ENCODE measurements at places on chromosomes 13 and 19.
A peak's percentile ranks its signal among the peaks of the same experiment; 100 is the strongest.

DNA sequence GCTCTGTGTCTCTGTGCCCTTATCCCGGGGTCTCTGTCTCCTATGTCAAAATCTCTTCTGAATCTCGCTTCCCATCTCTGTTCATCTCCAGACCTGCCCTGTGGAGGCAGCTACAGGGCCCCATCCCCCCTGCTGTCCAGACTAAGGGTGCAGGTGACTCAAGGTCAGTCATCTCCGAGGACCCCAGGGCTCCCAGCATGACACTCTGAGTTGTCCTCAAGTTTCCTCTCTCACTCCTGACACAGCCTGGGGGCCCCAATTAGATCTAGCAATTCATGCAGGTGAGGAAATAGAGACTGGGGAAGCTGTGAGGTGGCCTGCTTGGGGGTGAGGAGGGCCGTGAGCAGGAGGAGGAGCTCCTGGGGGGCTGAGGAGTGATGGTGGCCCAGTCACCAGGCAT is 2.1 kb upstream of the CNFN start:
- DNase-seq, result no peak

DNA sequence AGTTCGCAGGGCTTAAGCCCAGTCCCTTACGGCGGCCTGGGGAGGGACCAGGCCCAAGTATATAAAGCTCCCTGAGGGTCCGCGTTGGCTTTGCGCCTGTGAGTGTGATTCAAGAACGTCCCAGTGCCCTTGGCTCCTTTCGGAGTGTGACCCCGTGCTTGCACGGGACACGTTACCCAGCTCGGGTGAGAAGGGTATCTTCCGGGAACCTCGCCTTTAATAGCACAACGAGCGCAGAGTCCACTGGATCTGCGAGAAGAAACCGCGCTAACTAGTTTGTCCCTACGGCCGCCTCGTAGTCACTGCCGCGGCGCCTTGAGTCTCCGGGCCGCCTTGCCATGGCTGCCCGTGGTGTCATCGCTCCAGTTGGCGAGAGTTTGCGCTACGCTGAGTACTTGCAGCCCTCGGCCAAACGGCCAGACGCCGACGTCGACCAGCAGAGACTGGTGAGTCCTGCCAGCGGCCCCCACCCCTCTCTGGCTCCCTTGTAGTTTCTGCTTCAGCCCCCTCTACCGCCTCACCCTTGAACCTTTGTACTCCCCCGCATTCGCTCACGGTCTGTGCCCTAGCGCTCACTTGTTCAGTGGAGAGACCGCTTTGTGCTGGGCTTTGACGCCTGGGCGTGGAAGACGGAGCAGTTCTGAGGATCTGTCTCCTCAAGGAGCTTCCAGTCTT is at the start of gene DNAJC15:
Gene DNAJC15 (plus strand): TSS at position 298 of the 675 bp plus-strand sequence. CDS start 41 bp downstream, at position 339.
- peak; percentile 59 for DNase-seq

DNA sequence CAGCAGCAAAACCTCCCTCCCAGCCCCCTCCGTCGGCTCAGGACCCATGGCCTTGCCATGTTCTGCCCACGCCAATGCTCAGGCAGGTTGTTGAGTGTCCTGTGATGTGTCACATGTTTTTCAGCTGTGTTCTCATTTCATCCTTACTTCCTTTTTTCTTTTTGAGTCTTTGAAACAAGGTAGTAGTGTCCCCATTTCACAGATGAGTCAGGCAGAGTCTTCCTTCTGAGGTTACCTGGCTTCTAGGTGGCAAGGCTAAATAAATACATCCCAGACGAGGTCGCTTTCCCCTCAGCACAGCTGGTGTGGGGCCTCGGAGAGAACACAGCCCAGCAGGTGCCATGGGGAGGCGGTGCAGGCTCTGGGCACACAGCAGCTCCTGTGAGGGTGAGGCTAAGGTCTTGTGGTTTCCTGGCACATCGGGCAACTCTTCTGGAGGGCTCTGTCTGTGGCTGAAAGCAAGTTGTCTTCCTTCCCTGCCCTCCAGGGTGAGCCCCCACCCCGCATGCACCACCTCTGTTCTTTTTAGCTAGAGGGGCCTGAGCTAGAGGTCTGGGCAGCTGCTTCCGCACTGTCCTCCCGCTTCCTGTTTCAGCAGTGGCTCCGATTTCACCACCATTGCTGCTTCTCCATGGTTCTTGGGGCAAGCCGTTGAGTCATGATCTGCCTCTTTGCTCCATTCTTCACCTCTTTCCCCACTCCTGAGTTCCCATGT is 15.1 kb downstream of the PRAM1 start:
- DNase-seq, result no peak

- DNase-seq, result no peak
Observed at GRCh38 chr19:3712663-3713611, 4.8 kb downstream of the TJP3 start.

GRCh38 chr13:81929988-81930387 is 1589.1 kb upstream of the SPRY2 start:
- no peak for DNase-seq

DNA sequence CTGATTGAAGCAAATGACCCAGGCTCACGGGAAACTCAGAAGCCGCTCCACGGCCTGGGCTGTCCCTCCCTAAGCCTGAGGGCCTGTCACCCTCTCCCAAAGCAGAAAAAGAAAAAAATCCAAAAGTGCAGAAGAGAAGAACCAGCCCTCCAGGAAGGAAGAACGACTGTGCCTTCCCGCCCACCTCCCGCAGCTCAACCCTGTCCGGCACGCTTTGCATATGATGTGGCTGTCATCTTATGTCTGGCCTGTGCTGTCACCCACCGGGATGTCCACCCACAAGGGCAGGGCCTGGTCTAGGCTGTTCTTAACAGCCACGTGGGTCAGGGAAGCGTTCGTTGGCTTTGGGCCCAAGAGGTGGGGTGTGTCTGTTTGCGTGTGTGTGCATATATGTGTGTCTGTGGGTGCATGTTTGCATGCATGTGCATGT is 13.7 kb downstream of the ZBTB7A start:
- no peak for DNase-seq

DNA sequence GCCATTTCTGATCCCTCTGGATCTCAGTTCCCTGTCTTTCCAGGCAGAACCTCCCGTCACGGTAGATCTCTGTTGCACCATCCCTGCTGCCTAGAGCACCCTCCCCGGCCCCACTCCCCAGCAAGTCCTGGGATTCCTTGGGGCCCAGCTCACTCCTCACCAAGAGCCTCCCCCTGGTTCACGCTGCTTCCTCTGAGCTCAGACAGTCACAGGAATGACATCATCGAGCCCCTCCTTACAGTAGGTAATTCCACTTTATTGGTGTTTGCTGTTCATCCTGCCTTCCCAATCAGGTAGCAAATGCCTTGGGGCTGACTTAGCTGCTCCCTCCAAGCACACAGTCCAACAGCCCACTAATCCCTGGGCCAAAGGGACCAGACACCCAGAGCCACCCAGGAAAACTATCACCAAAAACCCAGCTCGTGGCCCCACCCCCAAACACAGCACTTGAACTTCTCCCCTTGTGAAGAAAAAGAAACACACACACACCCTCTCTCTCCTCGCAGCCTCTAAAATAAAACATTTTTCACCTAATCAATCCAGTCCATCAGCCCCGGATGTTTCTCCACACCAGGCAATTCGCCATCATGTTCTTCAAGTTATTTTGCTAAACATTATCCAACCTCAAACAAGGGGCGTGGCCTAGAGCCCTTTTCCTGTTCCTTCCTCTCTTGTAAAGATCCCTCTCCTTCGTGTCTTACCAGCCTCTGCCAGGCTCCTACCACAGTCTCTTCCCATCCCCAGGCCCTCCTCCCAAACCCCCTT is 2.5 kb downstream of the NAPA start:
- no peak for DNase-seq

DNA sequence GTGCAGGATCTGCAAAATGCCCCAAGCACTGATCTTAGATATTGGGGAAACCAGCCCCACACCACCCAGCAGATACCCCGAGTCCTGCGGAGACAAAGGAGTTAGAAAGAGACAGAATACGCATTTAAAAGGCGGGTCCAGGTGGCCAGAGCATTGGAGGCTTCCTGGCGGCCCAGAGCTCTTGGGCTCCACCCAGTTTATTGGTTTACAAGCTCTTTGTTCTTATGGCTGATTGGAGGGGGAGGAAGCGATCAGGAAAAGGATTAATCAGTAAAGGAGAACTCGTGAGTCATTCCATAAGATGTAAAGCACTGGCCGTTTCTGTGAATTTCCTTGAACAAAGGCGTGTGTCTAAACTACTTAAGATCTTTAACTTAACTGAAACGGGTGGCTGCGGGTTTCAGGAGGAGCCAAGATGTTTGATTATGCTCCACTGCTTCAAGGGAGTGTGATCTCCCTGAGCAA is 926 bp downstream of the ZNF587 start:
- DNase-seq, result no peak

GRCh38 chr19:19276851-19277250 is 3.8 kb upstream of the TM6SF2 start:
- DNase-seq, result no peak

GRCh38 chr19:3190470-3190770 is 4.7 kb downstream of the NCLN start:
- no peak for DNase-seq

DNA sequence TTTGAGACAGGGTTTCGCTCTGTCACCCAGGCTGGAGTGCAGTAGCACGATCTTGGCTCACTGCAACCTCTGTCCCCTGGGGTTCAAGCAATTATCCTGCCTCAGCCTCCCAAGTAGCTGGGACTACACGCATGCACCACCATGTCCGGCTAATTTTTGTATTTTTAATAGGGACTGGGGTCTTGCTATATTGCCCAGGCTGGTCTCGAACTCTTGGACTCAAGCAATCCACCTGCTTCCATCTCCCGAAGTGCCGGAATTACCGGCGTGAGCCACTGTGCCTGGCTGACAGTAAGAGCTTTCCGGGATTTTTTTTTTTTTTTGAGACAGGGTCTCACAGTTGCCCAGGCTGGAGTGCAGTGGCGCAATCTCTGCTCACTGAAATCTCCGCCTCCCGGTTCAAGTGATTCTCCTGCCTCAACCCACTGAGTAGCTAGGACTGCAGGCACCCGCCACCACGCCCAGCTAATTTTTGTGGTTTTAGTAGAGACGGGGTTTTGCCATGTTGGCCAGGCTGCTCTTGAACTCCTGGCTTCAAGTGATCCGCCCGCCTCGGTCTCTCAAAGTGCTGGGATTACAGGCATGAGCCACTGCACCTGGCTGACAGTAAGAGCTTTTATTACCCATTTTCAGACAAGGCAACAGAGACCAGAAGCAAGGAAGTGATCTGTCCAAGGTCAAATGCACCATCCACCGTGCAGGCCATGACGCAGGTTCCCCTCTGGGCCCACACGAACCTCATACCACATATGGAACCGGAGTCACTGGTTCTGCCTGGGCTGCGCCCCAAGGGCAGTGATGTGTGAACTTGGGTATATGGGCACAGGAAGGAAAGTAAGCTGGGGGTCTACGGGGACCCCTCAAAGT is 21.0 kb downstream of the RFX1 start:
- no peak for DNase-seq

DNA sequence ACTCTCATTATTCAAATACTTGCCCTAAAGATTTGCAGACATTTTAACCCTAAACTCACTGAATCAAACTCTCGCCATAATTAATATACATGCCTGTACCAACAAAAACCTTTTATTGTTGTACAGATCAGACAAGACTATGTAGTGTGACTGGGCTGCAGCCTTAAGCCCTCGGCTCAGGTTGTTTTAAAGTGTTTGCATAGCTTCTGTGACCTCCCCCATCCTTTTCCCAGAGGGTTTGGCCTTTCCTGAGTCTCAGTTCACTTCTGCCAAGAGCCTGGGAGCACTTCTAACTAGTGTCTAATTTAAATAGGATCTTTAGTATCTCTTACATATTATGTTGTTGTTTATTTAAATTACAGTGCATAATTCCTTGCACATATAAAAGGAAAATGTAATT is 158.2 kb downstream of the HS6ST3 start:
- no peak for DNase-seq

DNA sequence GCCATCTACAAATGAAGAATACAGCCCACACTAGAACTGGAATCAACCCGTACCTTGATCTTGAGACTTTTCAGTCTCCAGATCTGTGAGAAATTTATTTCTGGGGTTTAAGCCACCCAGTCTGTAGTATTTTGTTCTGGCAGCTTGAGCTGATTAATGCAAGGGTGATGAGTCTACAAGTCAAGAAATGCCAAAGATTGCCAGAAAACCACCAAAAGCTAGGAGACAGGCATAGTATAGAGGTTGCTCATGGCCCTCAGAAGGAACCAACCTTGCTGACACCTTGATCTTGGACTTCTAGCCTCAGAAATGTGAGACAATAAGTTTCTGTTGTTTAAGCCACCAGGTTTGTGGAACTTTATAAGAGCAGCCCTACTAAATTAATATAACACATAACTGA is 428.2 kb upstream of the KLF12 start:
- DNase-seq, result no peak

- DNase-seq, result no peak
Observed at GRCh38 chr13:78376033-78376432, 227.3 kb downstream of the POU4F1 start.

DNA sequence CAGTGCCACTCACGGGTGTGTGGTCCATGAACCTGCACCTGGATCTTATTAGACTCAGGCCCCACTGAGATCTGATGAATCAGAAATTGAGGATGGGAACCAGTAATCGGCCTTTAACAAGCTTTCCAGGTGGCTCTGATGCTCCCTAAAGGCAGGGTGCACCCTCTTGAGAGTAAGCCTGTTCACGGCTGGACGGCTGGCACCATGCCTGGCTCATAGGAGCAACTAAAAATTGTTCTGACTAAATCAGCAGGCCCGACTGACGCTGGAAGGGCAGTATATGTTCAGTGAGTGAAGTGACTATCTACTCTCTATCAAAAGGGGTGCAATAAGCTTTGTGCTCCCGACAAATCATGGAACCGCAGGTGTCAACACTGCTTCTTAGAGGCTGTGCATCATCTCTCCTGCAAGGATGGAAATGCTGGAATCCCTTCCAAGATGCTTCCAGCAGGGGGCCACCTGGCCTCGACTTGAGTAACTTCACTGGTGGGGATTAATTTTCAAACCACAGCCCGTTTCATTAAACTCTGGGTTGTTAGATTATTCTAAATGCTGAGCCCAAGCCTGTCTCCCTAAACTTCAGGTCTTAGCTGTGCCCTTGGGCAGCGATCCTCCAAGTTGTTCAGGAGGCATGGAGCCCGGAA is 28.4 kb downstream of the TMTC4 start:
- DNase-seq, result no peak

GRCh38 chr19:46162731-46163130 is 14.7 kb downstream of the IGFL2 start:
- no peak for DNase-seq

GRCh38 chr19:29928831-29929230 is 13.2 kb upstream of the URI1 start:
- DNase-seq, result no peak

DNA sequence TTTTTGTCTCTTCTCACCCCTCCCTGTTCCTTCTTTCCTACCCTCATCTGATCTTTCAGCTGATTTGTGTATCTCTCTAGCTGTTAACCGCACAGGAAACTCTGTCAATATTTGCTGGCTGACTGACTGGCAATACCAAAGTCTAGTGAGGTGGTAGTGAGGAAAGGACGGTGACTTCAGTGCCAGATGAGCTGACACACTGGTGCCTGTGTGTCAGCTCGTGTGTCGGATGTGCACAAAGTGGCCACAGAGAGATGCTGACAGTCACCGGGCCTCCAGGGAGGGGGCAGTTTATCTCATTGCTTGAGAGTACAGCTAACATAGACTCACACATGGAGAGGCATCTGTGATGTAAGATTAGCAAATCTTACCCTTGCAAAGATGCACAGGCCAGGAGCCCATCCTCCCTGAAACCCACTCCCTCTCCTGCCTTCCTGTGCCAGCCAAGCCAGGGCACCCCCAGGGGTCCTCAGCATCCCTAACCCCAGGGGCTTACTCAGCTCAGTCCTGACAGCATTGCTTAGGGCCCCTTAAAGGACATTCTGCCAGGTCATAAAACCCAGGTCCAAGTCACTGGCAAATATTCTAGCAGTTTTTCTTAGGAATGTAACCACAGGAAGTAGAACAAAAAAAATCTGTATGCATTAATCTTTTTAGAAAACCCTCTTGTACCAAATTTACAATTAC is 80.2 kb downstream of the SHISA2 start:
- no peak for DNase-seq

GRCh38 chr19:16031872-16032200 is 44.5 kb upstream of the TPM4 start:
- no peak for DNase-seq
